Fibroblast of skin of right quadriceps (primary cell): ENCODE measurements at places on chromosomes 2 and 18.

DNA sequence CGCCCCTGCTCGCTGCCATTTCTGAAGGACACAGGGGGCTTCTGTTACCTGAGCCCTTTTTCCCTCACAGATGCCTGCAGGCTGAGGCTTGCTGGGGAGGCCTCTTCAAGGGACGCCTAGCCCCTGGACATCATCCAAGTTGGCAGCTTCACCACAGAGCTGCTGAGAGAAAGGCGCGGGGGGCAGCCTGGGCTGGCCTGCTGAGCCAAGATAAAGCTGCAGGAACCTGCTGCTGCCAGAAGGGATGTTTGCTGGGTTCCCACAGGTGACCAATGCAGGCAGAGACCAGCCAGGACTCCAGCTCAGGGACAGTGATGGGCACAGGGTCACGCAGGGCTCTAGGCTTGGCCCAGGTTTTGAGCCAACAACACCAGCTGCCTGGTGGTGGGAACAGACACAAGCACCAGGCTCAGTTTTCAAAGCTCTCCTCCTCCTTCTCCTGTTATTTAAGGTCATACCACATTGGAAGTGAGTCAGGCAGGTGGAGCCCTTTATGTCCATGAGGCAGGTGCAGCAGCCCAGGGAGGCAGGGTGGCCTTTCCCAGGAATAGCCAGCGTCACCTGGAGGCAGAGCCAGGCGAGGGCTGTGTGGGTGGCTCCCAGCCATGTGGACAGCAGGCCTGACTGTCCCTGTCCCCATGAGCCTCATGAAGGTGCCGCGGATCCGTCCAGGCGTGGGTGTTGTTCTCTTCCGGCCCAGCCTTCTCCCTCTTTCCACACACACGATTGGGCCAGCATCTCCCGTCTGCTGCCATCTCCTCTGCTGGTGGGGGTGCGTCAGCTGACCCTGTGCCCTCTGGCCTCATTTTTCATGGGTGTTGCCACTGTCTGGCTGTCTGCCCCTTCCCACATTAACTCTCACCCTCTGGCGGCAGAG is 515.5 kb upstream of the MYT1L start:
- DNase-seq: no peak

GRCh38 chr2:238256594-238257104 is 16.8 kb upstream of the HES6 start:
- DNase-seq: peak; percentile 67

- no peak for DNase-seq
Measured at GRCh38 chr2:16653799-16654198, 11.8 kb downstream of the CYRIA start.

DNA sequence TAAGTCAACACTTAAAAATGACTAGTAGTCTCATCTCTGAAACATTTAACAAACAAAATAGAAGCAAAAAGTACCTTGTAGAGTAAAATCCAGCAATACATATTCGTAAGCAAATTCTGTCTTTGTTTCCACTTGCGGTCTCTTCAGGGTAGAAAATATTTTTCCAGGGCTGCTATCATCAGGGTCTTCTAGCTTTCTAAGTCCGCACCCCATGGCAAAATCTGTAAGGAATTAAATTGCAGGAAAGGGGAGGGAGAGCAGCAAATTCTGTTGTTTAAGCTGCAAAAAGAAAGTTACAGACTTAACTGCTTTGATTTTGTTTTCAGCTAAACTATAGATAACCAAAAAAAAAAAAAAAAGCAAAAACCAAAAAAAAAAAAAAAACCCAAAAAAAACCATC is at the start of gene RFTN2:
RFTN2 (minus strand) TSS at position 342 of the 400 bp plus-strand sequence; CDS start at position 213, 129 bp downstream.
- peak; percentile 39 for DNase-seq

GRCh38 chr2:2742726-2743125 is 411.7 kb upstream of the MYT1L start:
- no peak for DNase-seq

- no peak for DNase-seq
Measured at GRCh38 chr2:406876-407275, 119.0 kb upstream of the ALKAL2 start.

- DNase-seq: no peak
Measured at GRCh38 chr2:64120008-64120407, 24.2 kb downstream of the PELI1 start.

GRCh38 chr18:58041633-58042032 is 2.4 kb upstream of the NEDD4L start:
- DNase-seq: no peak

DNA sequence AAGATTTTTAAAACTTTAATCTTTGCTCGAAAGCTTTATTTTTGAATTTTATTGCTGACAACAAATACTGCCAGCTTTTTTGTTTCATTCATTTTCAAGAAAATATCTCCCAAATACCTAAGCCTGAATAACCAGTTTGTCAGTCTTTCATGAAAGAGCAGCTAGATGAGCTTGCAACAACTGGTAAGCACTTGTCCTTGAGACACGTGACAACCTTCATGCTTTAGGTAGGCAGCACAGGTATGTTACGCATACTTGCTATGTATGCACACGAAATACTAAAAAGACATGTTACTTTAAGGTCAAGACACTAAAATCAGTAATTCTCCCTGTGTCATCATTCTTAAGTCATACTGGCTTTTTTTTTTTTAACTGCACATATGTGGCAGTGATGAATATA is 12.3 kb downstream of the CEBPZ start:
- no peak for DNase-seq
